ENCODE measurements at places on chromosomes 4 and X.

GRCh38 chr4:144748814-144749555 is 103.0 kb downstream of the HHIP start:
- no peak for DNase-seq

DNA sequence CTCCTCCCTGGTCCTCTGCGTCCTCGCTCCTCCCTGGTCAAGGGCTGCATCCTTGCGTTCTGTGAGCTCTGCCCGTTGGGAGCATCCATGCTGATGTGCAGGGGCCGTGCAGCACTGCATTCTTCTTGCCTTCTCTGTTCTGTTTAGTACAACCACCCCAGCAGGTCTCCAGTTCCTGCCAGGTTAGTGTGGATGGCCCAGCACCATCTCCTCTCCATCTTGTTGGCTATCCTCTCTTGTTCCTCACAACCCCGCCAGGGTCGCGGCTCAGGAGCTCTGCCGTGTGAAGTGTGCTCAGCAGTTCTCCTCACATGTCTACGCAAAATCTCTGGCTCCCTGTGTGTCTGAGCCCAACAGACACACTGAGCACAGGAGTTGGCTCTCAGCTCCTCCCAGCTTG is 10.4 kb upstream of the MAEA start:
- no peak for DNase-seq

DNA sequence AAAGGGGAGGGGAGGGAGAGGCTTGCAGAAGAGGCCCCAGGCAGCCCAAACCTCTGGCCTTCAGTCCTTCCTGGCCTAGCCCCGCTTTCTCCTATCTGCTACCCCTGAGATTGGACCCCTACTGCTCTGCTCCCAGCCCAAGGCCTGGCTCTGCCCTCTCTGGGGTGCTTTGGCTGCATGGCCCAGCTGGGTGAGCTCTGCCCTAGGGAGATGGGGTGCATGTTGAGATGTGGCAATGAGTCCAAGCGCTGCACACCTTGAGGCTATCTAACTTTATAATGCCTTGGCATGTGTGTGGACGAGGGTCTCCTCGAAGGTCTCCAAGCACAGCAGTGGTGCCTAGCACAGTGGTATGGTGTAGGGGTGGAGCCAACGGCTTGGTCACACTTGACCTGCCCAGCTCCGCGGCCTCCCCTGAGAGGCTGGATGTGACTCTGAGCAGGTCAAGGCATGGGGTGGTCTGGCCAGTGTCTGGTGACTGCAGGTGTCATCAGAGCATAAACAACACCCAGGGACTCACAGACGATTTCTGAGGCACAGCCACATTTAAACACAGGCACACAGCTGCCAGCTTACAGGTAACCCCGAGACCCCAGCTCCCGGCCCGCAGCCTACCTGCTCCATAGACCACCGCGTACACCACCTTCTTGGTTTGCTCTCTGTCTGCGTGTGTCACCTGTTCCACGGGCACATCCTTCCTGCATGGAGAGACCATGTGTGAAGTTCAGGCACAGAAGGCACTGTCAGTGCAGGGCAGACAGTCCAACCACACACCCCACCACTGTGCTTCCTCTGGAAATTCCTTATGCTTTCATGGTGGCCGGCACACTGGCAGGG is 36.3 kb downstream of the NAT8L start:
- no peak for DNase-seq

- no peak for DNase-seq
Observed at GRCh38 chrX:26873736-26874135, 589.4 kb downstream of the PPP4R3C start.

DNA sequence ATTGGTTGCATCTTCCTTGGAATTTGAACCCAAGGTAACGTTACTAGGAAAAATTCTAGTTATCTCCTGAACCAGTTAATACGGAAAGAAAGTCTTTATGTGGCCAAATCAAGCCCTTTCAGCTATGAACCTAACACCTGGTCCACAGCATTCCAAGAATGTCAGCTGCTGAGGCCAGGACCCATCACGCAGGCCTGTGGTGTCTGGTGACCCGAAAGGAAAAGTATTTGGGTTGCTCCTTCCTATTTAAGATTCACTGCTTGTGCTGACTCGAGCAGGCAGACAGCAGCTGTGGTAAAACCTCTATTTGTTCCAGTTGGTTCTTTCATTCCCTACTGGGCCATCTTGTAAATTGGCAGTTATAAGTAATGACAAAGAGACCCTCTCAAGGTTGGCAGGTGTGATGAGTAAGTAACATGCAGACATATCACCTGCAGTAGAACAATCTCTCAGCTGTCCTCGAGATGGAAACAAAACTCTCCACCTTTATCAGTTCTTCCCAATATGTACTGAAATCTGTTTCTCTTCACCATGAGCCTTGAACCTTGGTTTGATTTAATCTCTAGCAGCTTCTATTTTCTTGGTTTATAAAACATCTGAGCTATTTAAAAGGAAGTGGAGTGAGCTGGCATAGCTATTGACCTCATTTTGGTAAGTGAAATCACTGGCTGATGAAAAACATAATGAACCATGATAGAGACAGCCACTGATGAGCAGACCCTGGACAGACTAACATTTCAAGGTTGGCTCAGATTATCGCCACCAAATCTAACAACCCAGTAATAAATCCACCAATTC is 182.1 kb upstream of the SMIM31 start:
- no peak for DNase-seq

DNA sequence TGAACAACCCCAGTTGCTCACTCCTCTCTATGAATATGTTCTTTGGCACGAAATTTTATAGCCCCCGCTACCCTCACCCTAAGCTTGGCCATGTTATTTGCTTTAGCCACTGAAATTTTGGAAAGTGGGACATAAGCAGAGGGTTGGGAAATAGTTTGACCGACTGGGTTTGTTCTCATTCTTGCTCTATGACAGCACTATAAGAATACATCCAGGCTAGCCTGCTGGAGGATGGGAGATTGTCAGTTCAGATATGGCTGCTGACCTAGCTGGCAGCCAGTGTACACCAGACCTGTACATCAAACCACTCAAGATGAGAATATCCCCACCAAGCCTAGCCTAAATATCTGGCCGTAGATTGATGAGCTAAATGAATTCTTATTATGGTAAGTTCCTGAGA is 298.1 kb downstream of the PDGFC start:
- DNase-seq, result no peak

DNA sequence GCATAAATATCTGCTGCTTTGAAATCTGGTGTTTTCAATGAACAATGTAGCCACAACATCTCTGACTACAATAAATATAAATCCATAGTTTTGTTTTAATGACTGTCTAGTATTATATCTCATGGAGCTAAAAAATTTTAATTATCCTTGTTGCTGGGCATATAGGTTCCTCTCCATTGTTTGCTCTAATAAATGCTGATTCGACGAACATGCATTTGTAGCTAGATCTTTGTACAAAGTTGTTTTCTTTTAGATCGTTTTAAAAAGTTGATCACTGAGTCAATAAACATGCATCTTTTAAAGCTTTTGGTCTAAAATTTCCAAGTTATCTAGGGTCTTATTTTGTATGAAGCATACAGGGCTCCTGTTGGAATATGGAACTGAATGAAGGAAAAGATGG is 130.5 kb upstream of the GPR101 start:
- no peak for DNase-seq

DNA sequence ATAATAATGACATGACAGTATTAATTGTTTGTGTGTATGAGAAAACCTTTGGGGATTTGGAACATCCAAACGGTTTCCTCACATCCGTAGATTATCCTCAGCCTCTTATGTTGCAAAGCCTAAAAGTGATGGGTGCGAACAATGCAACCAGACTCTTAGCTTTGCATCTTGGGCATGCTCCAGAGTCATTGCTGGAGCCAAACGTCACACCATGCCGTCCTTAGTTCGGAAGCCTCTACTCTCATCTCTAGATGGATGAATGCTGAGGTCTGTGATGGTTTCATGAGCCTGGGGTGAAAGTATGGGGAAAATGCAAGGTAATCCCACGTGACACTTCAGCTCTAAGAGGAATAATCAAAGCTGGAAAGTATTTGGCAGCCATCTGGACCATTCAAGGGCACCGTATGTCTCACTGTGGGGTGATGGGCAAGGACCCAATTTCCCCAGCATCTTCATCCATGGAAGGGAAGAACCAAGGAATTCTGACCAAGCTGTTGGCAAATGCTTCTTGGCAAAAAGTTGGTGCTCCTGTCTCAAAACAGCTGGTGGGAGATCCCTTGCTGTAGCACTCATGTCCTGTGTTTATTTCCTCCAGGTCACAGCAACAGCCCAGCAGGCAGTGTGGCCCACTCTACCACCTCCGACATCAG is 6.3 kb upstream of the RTL5 start:
- DNase-seq, result no peak

DNA sequence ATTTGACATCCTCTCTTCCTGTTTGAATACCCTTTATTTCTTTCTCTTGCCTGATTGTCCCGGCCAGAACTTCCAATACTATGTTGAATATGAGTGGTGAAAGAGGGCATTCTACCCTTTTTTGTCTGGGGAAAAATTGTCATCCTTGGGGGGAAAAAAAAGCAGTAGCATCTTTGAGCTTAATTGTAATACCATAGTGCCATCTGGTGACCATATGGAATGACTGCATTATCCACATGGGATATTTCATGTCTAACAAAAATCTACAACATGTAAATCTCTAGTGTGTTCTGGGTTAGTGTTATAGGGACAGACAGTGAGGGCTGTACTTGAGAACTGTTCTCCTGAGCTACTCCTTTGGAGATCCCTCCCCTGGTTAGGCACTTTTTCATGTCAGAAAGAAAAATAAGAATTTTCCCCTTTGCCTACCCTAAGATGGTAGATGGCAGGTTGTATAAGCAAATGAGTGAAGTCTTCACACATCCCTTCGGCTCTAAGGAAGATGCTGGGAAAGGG is 26.0 kb downstream of the CAPN6 start:
- DNase-seq, result no peak

DNA sequence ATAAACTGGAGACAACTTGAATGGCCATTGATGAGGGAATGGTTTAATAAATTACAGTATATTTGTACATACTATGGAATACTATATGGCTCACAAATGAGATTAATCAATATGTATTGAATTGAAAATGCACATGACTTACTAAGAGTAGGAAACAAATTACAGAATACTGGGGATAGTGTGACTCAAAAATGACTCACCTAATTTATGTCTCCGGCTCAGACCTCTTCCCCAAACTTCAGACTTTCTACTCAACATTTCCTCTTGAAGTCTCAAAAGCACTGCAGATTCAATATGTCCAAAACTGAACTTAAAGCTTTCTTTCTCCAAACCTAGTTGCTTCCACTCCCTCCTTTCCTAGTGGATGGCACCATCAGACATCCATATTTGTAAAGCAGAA is 28.8 kb upstream of the GRIA3 start:
- no peak for DNase-seq

GRCh38 chr4:5893004-5893580 is at the start of gene CRMP1:
TSS of gene CRMP1 (minus strand) at chr4:5893086. CDS start at chr4:5892969, 117 bp downstream.
- DNase-seq, result peak; percentile 60

DNA sequence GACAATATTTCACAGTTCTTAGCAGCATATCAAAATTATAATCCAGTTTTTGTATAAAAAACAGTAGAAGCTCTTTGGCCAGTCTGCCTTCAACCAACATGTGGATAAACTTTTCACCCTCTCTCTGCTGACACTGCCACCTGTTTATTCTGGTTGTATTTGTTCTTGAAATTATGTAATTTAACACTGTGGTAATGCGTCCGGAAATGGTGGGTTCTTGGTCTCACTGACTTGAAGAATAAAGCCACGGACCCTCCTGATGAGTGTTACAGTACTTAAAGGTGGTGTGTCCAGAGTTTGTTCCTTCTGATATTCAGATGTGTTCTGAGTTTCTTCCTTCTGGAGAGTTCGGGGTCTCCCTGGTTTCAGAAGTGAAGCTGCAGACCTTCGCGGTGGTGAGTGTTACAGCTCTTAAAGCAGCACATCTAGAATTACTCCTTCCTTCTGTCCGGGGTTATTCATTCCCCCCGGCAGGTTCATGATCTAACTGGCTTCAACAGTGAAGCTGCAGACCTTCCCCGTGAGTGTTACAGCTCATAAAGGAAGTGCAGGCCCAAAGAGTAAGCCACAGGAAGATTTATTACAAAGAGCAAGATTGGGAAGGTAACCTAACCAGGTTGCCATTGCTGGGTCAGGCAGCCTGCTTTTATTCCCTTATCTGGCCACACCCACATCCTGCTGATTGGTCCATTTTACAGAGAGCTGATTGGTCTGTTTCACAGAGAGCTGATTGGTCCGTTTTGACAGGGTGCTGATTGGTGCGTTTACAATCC is 15.7 kb downstream of the FAM184B start:
- DNase-seq, result no peak
